Esophagus squamous epithelium (tissue), 5 donors: ENCODE measurements at places on chromosomes 4 and X.

DNA sequence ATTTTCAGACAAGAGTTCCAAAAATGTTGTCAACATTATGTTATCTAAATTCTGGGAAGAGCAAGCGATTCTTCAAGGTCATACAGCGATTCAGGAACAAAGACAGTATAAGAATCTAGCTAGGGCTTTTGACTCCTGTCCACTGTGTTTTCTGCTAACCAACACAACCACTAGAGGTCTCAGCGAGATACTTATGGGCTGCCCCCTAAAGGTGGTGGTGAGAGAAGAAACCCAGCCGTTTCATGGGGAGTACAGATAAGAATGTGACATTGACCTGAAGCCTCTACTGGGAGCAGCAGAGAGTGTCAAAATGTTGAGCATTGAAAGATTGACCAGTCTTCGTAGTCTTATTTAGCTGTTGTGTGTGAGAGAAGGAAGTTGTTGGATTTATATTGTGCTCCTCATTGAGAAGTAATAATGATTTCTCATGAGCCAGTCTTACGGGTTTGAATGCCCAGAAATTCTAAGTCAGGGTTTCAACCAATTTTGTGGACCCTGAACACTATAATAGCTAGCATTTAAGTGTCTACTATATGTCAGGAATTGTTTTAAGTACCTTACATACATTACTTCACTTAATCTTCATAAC is 168.3 kb downstream of the SPRY1 start:
- DNase-seq, result no peak

- no peak for DNase-seq
Observed at GRCh38 chr4:21656832-21657231, 291.7 kb downstream of the KCNIP4 start.

DNA sequence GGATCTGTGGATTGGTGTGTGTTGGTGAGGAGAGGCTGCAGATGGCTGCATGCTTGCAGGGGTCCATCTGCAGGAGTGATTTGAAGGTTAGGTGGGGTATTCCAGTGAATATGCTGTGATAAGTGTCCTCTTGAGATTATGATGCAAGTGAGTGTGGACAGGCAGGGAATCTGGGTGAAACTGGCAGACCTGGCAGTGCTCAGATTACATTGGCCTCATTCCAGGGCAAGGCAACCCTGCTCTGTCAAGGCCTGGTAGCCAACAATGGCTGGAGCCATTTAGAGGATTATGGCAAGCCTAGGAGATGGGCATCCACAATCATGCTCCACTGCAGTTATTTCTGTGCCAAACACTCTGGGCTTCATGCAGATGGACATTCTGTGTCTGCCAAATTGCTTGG is 113.9 kb downstream of the RTL3 start:
- DNase-seq, result no peak

GRCh38 chr4:180057891-180058671 is 2185.1 kb upstream of the TENM3 start:
- DNase-seq, result no peak

DNA sequence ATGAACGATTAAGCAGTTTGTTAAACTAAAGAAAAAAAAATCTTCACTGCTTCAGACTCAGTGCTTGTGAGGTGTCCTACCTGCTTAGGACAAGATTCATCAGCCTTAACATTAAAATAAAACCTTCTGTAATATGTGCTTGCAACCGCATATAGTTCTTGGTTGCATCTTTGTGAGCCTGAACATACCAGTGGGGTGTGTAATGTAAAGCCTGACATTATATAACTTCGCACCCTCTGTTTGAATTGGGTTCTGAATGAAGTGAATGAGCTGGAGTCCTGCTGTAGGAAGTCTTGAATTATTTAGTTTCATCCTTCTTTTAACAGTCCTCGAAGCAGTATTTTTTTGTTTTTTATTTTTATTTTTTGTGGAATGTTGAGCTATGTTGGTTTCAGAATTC is 3.1 kb downstream of the KDM6A start:
- no peak for DNase-seq

DNA sequence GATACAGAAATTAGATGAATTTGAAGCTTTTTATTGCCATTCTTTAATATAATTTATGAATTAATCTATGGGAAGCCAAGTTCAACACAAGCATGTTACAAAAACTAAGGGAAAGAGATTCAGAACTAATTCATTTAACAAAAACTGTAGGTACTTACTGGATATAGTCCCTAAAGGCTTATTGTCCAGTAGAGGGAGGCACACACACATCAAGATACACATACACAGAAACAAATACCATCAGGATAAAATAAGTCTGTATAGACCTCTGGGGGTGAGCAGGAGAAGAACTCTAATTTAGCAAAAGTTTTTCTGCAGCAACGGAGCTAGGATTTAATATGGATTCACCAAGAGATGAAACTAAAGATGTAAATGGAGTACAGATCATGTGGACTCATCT is 83.0 kb upstream of the IL13RA1 start:
- no peak for DNase-seq

DNA sequence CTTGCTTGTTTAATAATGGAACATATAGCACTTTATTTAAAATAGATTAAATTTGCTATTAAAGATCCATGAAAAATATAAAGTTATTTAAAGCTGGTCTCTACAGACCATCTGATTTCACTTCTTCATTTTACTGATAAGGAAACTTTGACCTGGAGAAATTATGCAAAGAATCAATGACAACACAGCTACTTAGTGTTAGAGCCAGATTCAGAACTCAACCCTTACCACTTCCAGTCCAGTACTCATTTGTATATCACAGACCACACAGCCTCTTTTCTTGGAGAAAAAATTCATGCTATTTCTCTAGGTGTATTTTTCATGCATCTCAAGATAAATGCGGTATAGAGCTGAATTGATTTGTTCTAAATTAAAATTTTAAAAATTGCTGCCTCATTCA is 34.0 kb downstream of the WDFY3 start:
- no peak for DNase-seq

GRCh38 chr4:48175328-48175727 is 41.3 kb upstream of the TXK start:
- DNase-seq, result no peak

DNA sequence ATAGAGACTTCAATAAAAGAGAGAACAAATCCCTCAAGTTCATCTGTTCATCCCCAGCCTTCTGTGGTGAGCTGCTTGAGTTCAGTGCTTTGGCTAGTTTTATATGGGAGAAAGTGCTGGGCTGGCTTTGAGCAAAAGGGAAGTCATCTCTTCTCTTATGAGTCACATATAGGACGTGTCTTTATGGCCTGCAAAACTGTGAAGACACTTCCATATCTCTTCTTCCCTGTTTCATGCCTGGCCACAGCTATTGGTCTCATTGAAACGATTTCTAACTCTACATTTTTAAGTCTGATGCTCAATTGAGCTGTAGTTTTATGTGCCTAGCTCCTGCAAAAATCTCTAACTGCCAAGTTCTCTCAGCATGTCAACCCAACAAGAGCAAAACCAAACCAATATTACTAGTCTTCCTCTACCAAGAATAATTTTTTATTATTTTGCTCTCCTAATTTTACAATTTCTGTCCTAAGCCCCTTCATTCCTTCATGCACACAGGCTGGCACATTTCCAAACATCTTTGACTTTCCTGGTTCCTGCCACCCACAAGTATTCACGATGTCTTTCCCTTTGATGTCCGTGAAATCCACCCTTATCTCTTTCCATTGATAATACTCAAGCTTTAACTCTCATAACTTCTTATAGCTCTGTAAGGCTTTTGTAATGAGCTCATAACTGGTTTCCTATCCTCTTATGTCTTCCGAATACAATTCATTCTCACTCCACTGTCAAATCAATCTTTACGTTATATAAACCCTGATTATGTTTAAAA is 165.3 kb downstream of the BTC start:
- DNase-seq, result no peak

- DNase-seq, result no peak
Observed at GRCh38 chr4:174549721-174550120, 27.4 kb upstream of the HPGD start.

- DNase-seq, result no peak
Observed at GRCh38 chr4:70632028-70632427, 3.5 kb downstream of the ENAM start.

GRCh38 chr4:3765271-3766035 is 732 bp upstream of the ADRA2C start:
- DNase-seq, result no peak

- DNase-seq, result no peak
Observed at GRCh38 chr4:168654104-168654847, 157.4 kb downstream of the PALLD start.

- DNase-seq, result no peak
Observed at GRCh38 chr4:122759639-122760310, 27.3 kb downstream of the BBS12 start.

DNA sequence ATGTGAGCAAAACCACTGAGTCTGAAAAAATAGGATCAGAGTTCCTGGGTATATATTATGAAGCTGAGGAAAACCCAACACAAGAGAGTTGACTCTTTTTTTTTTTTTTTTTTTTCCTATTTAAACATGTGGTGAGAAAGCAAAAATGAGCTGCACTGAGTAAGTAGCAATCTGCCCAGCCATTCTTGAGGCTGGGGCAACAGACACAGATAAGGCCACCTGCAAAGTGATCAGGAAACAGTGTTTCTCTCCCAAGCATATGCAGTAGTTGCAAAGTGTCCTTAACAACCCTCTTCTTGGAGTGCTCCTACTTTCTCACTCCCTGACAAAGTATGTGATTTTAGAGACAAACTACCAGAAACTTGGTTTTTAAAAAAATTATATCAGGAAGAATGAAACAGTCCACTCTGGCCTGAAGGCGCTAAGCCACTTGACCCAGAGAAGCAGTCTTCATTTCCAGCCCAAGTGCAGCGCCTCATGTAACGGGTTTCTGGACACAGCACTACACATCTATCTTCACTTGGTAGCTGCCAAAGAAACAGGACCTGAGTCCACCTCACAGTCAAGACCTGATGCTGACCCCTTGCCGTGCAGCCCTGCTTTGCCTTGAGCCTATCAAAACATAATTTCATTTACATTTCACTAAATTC is 124.6 kb upstream of the MAP3K15 start:
- DNase-seq, result no peak

DNA sequence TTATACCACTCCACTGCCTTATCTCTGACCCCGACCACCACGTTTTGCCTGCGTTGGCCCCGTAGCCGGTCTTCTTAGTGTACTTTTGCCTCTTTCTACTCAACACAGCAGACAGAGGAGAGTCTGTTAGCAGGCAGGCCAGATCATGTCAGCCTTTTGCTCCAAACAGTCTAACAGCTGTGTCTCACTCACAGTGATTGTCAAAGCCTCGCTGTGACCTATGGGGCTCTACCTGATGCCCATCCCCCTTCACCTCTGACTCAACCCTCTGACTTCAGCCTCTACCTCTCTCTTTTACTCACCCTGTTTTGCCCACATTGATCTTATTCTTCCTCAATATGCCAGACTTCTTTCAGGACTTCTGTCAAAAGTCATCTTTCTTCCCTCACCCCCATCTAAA is 127.1 kb downstream of the TRIML1 start:
- DNase-seq, result no peak

- no peak for DNase-seq
Observed at GRCh38 chrX:38929966-38930421, 128.7 kb downstream of the MID1IP1 start.

- no peak for DNase-seq
Observed at GRCh38 chr4:14110407-14110806, 482.9 kb upstream of the BOD1L1 start.

DNA sequence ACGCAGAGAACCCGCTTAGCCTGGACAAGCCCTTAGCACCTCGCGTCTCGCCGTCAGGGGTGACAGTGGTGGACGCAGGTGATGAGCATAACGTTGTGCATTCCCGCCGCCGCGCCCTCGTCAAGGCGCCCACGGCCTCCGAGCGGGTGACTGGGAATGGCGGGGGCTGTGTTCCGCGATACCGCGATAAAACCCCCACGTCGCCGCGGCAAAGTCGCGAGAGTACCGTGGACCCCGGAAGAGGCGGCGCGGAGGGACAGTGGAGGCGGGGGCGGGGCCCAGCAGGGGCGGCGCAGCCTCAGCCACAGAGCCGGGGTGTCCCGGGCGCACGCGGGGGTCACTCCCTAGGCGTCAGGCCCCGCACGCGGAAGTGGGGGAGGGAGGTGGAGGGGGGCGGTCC is 53.8 kb downstream of the ZFYVE28 start:
- DNase-seq, result no peak

- DNase-seq, result no peak
Observed at GRCh38 chr4:140869446-140869845, 113.3 kb upstream of the TBC1D9 start.

DNA sequence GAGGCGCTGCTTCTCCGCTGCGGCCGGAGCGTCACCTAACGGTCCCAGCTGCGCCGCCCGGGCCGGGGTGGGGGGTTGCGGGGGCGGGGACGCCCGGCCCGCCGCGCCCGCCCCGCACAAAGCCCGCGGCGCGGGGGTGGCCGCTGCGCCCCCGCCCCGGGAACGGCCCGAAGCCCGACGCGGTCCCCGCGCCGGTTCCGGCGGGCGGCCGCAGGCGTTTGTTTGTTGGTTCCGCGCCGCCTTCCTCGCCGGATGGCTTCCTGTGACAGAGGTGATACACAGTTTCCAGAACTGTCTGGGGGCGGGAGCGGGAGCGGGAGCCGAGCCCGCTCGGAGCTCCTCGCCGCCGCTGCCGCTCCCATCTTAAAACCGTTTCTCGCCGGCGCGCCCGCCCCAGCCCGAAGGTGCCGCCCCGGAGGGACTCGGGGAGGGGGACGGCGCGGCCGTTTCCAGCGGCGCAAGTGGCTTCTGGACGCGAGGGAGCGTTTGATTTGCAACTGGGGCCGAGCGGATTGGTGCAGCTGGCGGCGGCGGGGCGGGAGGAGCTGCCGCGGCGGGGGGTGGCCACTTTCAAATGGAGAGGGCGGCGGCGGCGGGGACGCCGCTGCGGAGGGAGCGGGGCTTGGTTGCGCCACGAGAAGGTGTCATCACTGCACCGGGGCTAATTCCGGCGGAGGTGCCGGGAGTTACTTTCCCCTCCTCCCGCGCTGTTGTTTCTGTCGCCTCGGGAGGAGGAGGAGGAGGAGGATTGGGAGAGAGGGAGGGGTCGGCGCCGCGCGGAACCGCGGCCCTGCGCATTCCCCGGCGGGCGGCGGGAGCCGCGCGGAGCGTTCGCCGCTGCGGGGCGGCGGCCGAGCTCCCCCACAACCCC is 2.3 kb downstream of the JADE1 start:
- DNase-seq, result peak; percentile 46

- no peak for DNase-seq
Observed at GRCh38 chr4:129998436-129999150, 902.6 kb downstream of the C4orf33 start.

- no peak for DNase-seq
Observed at GRCh38 chr4:123096038-123096437, 173.6 kb upstream of the NUDT6 start.

DNA sequence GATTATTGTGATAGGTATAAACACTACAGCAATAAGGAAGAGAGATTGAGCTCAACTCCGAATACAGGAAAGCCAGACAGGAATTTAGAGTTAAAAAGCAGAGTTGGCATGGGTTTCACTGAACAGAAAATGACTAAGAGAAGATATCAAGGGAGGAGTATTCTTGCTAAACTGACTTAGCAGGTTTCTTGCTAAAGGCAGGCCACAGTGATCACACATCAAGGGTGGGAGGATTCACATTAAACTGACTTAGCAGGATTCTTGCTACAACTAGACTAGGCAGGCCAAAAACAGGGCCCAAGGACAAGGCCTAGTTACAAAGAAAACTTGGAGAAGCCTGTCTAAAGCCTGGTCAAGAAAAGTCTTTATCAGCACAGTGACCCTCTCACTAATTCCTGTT is 195.1 kb downstream of the MAGEB5 start:
- no peak for DNase-seq
